Mucosa of descending colon (tissue), 3 donors: ENCODE measurements at places on chromosomes 3 and 15.

DNA sequence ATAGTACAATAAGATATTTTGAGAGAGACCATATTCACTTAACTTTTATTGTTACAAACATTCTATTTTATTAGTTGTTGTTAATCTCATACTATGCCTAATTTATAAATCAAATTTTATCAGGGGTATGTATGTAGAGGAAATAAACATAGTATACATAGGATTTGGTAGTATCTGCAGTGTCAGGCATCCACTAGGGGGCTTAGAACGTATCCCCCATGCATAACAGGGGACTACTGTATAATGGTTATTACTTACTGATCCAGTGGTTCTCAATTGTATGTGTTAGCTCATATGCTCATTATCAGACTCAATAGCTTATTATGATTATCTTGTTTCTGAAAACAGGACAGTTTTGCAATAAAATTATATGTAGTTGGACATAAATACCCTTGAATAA lies 27.6 kb downstream of the CMC1 start:
- DNase-seq = no peak

DNA sequence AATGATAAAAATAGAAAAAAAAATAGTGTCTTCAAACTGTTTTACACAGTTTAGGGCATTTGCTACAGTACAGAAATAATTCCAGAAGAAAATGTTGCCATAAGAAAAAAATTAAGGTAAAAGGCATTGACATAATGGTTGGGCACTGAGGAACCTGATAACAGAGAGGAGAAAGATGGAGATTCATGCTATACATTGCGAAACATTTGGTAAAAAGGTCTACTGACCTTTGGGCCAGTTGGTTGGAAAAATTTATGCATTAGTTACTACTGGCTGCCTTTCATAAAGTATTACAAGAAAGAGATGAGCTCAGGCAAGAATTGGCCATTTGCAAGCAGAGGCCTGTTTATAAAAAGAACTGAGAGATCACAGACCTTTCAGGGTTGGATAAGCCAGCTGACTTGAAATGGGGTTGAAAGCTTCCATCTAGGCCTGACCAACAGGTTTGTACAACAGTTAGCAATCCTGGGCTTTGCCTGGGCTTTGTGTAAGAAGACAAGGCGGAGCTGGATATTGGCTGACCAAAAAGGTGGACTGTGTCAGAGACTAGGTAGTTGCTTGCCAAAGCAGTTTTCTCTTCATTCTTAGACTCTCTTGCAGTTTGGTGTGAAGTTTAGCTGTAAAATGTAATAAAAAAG lies 166.6 kb upstream of the MCTP2 start:
- DNase-seq = no peak

GRCh38 chr15:77475001-77475400 lies 54.3 kb downstream of the HMG20A start:
- no peak for DNase-seq

GRCh38 chr3:47433796-47434195 lies 41.9 kb downstream of the SCAP start:
- peak; percentile 84 for DNase-seq

- peak; percentile 82 for DNase-seq
Measured at GRCh38 chr3:196528639-196529233, 13.6 kb upstream of the SMCO1 start.

DNA sequence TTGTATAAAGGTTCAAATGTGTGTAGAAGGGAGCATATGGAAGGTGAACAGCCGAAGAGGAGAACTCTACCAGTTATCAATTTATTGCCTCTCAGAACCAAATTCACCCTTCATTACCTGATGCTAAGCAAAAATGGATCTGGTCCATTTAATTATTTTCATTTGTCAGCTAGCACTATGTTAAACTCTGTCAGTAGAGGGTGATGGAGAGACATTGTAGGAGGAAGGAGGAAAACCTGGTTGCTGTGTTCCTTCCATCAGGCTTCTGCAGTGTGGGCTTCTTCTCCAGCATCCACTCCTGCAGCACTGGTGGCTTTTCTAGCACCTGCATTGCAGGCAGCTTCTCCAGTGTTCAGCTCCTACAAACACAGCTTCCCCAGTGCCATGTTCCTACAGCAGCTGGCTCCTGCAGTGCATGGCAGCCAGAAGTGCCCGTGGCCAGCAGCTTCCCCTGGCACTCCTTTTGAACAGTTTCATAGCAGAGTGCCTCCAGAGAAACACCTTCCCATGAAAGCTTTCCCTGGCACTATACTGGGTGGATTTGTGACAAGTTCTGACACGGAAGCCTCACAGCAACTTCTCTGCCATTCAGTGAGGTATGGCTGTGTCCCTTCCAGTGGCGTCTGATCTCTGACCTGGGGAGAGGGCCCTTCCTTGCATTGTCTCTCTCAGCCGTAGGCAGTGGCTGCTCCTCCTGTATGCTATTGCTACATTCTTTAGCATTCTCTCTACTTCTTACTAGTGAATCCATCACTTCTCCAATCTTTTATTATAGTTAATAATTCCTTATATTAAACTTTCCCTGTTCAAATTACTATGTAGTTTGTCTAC lies 14.6 kb upstream of the IL17RD start:
- no peak for DNase-seq

DNA sequence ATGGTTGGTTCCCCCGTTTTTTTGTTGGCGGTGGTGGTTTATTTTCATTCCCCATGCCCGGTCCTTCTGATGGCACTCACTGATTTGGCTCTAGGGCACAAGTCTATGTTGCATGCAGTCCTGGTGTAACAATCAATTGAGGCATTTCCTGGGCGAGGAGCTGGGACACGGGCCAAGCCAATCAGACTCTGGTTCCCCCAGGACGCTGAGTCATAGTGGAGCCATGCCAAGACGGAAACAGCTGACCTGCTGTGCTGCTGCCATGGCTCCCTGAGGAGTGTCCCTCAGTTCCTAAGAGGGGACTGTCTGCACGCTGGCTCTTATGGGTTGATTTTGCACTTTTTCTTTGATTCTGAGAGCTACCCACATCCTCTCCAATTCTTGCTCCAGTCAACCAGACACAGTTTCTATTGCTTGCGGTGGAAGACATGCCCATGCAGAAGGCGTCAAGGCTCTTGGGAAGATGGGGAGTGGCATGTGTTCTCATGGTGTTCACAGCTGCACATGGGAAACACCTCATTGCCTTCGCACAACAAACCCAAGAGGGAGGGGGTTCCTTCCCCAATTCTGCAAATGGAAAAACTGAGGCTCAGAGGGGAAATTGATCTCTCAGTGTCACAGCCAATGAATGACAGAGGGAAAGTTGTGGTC lies 28.3 kb upstream of the ALDH1L1 start:
- DNase-seq = peak; percentile 88

DNA sequence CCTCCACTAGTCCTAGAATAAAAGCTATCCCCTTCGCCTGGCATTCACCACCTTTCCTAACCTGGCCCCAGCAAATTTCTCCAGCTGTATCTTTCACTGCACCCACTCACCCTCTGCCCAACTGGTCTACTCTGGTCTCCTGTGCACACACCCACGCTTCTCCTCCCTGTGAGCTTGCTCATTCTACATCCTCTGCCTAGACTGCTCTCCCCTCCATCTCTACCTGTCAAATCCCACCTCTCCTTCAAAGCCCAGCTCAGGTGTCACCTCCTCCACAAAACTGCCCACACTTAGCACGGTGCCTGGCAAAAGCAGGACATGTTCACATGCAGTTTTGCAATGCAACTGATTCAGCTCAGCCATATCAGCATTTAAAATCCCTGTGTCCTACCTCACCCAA lies 45.8 kb upstream of the NTRK3 start:
- DNase-seq = no peak

DNA sequence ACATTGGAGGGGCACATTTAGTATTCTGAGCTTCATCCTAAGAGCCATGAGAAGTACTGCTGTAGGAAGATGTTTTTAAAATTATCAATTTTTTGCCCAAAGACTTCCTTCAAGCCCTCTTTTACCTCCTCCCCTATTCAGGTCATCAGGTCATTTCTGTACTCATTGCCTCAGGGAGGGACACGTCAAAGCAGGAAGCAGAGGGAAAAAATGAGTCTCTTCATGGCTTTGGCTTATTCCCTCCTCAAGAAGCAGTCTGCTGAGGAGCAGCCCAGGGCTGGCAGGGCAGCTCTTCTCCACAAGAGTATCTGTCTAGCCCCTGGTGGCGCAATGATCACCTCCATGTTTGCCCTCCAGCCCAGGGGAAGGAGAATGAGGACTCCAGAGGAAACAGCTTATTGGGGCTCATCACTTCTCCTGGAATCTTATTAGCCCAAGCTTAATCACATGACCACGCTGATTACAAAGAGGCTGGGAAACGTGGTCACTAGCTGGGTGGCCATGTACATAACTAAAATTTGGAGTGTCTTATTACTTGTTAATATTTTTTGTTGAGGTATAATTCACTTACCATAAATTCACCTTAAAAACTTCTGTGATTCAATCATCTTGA lies 44.2 kb upstream of the GATA2 start:
- no peak for DNase-seq

- no peak for DNase-seq
Measured at GRCh38 chr3:195224156-195224979, 46.6 kb downstream of the XXYLT1 start.

DNA sequence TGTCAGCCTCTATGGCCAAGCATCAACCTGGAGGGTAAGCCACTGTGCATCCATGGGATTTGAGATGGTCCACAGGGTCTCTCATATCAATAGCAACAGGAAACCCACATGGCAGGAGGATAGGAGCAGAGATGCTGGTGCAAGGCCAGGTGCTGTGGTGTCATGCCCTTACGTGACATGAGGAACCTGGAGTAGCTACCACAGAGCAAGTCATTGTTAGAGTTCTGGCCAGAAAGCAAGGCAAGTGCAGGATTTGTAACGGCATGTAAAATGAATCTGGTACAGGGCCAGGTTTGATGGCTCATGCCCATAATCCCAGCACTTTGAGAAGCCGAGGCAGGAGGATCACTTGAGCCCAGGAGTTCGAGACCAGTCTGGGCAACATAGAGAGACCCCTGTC lies 14.8 kb upstream of the ZNF774 start:
- no peak for DNase-seq

DNA sequence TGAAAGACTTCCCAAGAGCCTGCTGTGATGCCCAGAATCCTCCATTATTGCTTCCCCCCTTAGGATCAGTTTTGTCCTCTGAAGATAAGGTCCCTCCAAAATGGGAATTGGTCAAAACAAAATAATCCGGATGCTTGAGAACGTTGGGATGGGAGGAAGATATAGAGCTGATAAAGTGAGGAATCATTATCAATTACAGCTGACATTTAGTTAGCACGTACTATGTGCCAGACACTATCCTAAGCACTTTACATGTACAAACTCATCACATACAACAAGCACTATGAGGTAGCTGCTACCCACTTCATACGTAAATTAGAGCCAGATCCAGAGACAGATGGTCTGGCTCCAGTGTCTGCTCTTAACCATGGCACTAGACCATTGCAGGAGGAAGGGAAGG lies 6.6 kb upstream of the RPP25 start:
- DNase-seq = no peak
